ENCODE measurements at places on chromosomes 7 and 10.

GRCh38 chr10:11320809-11321520, 290.5 kb downstream of the USP6NL start:
- no peak for DNase-seq

- DNase-seq = no peak
Measured at GRCh38 chr10:89668386-89669071, 23.5 kb upstream of the PANK1 start.

GRCh38 chr10:21740989-21741388, 207.0 kb downstream of the MLLT10 start:
- peak; percentile 16 for DNase-seq

GRCh38 chr7:83036130-83036529, 126.6 kb downstream of the PCLO start:
- DNase-seq = no peak

- no peak for DNase-seq
Measured at GRCh38 chr10:110931769-110932381, 12.5 kb downstream of the SHOC2 start.

- DNase-seq = no peak
Measured at GRCh38 chr7:41255716-41256115, 447.2 kb downstream of the INHBA start.

GRCh38 chr10:7421526-7421925, 10.7 kb upstream of the SFMBT2 start:
- no peak for DNase-seq

GRCh38 chr7:132343199-132343598, 233.1 kb downstream of the PLXNA4 start:
- no peak for DNase-seq

- no peak for DNase-seq
Measured at GRCh38 chr10:10500937-10501336, 516.7 kb upstream of the CELF2 start.

Data from activated naive CD4-positive, alpha-beta T cell treated with Interleukin-2 at 50 U/mL for 16 hours (primary cell).